ENCODE measurements at places on chromosomes 1 and 21.

GRCh38 chr1:166080967-166081870 is 85.6 kb downstream of the FAM78B start:
- no peak for DNase-seq

GRCh38 chr1:53315456-53316423 is 12.1 kb downstream of the LRP8 start:
- DNase-seq, result no peak

DNA sequence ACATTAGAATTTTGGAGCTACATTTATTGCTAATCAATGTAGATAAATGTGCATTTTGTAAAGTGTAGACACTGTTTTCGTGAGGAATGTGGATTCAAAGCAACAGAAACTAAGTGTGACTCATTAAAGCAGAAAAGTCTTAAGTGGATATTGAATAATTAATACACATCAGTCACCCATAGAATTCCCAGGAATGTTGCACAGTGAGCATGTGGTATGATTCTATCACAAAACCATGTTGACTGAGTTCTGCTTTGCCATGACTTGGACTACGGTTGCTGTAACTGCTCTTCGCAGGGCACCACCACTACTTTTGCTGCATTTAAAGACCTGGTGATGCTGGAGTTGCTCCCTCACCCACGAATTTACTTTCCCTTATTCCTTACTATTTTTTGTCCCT is 471.8 kb downstream of the KCNT2 start:
- no peak for DNase-seq

GRCh38 chr1:63983391-63984256 is 209.8 kb downstream of the ROR1 start:
- DNase-seq, result no peak

DNA sequence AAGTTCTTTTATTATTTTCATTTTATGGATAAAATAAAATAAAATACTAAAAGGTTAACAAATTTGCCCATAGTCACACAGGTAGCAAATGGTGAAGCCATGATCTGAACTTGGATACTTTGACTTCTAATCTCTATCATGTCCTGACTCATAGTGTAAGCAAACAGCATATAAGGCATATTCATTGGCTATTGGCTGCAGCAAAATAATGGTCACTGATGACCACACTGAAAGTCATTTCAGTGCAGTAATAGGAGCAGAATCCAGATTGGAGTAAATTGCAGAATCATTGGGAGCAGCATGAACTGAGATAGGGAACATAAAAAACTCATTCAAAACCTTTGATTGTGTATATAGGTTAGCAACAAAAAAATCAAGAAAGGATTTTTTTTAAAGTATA is 262.9 kb downstream of the PLA2G4A start:
- no peak for DNase-seq

All from T-helper 2 cell (primary cell).